Suprapubic skin (tissue), 4 donors: ENCODE measurements at places on chromosomes 5 and 9.
A peak's percentile ranks its signal among the peaks of the same experiment; 100 is the strongest.

GRCh38 chr9:101791938-101792337 lies 53.5 kb upstream of the GRIN3A start:
- H3K27me3 ChIP-seq: no peaks in the 10 kb centered on the region
- no peaks in the 10 kb centered on the region for H3K4me1 ChIP-seq
- no peak for DNase-seq
- H3K36me3 ChIP-seq: no peaks in the 10 kb centered on the region
- no peak overlapping the region for H3K27ac ChIP-seq

- H3K36me3 ChIP-seq: peaks cover 20% of the 10 kb centered on the region
- H3K4me1 ChIP-seq: no peaks in the 10 kb centered on the region
- no peaks in the 10 kb centered on the region for H3K27me3 ChIP-seq
- H3K27ac ChIP-seq: no peak overlapping the region
- DNase-seq: no peak
Observed at GRCh38 chr9:69443178-69443577, 118.2 kb downstream of the ENTREP1 start.

- peaks cover 6% of the 10 kb centered on the region for H3K4me1 ChIP-seq
- H3K36me3 ChIP-seq: peaks cover 3% of the 10 kb centered on the region
- H3K27me3 ChIP-seq: no peaks in the 10 kb centered on the region
- no peak for DNase-seq
- no peak overlapping the region for H3K4me3 ChIP-seq
- H3K27ac ChIP-seq: no peak overlapping the region
Observed at GRCh38 chr9:133932633-133933032, 59.5 kb downstream of the VAV2 start.

DNA sequence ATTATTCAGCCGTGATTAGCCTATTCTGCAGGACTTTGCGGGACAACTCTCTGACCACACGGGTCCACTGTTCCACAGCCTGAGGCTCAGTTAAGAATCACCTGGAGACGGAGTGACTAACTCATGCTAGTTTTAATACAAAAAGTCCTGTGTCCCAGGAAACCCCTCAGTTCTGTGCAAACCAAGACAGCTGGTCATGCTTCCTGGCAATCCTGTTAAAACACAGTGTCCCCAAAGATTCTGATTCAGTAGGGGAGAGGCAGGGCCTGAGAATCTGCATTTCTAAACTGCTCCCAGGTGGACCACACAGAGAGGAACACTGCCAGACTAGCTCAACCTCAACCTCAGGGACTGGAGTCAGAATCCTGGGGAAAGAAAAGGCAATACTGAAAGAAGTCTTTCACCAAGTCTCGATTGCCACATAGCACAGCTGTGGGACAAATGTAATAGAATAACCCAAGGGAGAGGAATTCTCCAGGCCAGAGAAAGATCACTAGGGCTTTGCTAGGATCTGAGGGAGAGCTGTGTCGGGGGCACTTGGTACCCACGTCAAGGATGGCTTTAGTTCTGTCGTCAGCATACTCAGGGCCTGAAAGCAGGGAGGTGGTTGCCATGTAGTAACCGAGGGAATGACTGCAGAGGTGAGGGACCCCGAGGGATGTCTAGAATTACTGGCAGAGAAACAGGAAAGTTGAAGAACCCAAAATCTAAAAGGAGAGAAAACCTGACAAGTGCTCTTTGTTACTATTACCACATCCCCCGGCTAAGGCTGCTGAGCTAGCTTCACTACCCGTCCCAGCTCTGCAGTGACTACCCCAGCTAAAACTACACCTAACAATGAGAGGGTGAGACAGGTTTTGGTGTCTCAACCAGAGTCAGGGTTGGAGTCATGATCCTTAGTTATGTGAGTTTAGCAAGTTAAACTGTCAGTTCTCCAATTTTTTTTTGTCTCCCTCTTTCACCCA lies 8.6 kb downstream of the SUSD1 start:
- no peak overlapping the region for H3K4me3 ChIP-seq
- no peak for DNase-seq
- no peak overlapping the region for H3K27ac ChIP-seq
- H3K36me3 ChIP-seq: no peaks in the 10 kb centered on the region
- H3K27me3 ChIP-seq: no peaks in the 10 kb centered on the region

- peaks cover 3% of the 10 kb centered on the region for H3K27me3 ChIP-seq
- H3K27ac ChIP-seq: no peak overlapping the region
- no peak for DNase-seq
- H3K36me3 ChIP-seq: no peaks in the 10 kb centered on the region
- H3K4me3 ChIP-seq: no peak overlapping the region
Observed at GRCh38 chr5:72093824-72094223, 13.5 kb upstream of the MAP1B start.

GRCh38 chr5:149203921-149204441 lies 62.7 kb downstream of the ABLIM3 start:
- H3K4me1 ChIP-seq: peaks cover 9% of the 10 kb centered on the region
- no peak overlapping the region for H3K27ac ChIP-seq
- peaks cover 14% of the 10 kb centered on the region for H3K36me3 ChIP-seq
- H3K4me3 ChIP-seq: no peak overlapping the region

- DNase-seq: no peak
- no peak overlapping the region for H3K4me3 ChIP-seq
- no peak overlapping the region for H3K27ac ChIP-seq
- no peaks in the 10 kb centered on the region for H3K27me3 ChIP-seq
- H3K36me3 ChIP-seq: no peaks in the 10 kb centered on the region
- H3K4me1 ChIP-seq: no peaks in the 10 kb centered on the region
Observed at GRCh38 chr5:171205375-171205774, 103.7 kb upstream of the TLX3 start.

DNA sequence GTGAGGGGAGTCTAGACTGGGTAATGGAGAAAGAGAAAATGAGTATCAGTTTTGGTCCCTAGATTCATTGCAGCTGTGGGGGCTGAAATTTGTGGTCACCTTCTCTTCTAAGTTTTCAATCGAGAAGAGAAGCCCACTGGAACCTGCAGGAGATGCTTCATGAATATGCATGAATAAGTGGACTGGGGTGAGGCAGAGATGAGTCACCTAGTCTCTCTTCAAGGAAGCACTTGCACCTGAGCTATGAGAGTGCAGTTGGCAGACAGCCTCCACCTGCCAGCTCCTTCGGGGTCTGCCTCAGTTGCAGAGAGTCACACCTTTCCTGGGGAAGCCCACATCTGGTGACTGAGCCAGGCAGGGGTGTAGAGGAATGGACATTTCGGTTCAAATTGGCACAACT lies 69.1 kb downstream of the ZNF366 start:
- peaks cover 59% of the 10 kb centered on the region for H3K4me1 ChIP-seq
- no peak overlapping the region for H3K4me3 ChIP-seq
- H3K36me3 ChIP-seq: no peaks in the 10 kb centered on the region
- no peak overlapping the region for H3K27ac ChIP-seq
- no peak for DNase-seq

DNA sequence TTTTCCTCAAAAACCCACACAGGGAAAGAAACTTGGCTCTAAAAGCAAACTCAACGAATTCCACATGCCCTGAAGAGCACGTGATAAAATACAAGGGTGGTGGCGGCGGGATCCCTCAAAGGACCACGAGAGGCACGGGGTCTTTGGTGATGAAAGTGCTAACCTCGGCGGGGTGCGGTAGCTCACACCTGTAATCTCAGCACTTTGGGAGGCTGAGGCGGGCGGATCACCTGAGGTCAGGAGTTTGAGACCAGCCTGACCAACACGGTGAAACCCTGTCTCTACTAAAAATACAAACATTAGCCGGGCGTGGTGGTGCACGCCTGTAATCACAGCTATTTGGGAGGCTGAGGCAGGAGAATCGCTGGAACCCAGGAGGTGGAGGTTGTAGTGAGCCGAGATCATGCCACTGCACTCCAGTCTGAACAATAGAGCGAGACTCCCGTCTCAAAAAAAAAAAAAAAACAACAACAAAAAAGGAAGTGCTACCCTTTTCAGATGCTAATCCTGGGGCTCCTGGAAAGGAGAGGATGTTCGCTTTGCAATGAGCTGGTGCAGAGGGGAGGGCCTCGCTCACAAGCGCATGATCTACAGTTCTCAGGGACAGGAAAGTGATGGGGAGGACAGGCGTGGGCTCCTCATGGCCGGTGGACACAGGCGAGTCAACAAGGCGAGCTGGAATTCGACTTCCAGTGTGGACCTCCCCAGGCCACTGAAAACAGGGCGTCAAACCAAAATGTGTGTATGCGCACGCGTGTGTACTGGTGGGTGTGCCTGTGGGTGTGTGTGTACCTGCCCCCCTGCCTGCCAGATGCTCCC lies 54.1 kb downstream of the USP20 start:
- DNase-seq: no peak
- H3K4me3 ChIP-seq: no peak overlapping the region
- H3K27ac ChIP-seq: no peak overlapping the region
- H3K4me1 ChIP-seq: peaks cover 31% of the 10 kb centered on the region

- no peak for DNase-seq
- H3K4me3 ChIP-seq: no peak overlapping the region
- no peaks in the 10 kb centered on the region for H3K4me1 ChIP-seq
- no peaks in the 10 kb centered on the region for H3K27me3 ChIP-seq
- no peak overlapping the region for H3K27ac ChIP-seq
Observed at GRCh38 chr5:147858565-147858964, 19.9 kb upstream of the SCGB3A2 start.

DNA sequence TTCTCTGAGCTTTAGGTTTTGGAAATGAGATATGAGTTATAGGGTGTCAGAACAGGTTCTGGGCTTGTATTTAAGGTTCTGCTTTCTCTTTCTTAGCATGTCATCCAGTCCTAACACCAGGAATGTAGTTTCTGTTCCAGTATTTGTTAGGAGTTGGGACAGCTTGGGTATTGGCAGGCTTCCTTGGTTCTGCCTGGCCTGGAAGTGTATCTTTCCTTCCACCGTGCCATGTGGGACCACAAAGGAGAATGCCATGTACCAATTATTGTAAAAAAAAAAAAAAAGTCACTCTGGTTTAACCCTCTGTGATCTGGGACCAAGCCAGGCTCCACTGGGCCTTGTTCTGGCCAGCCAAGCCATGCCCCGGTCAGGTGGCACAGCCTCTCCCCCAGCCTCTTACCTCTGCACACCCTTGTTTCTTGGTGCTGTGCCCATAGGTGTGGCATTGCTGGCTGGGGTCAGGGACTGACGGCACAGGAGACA lies 47.8 kb downstream of the ARHGAP26 start:
- no peak for DNase-seq
- no peaks in the 10 kb centered on the region for H3K36me3 ChIP-seq
- no peaks in the 10 kb centered on the region for H3K27me3 ChIP-seq
- peak overlapping the region; percentile 51 for H3K27ac ChIP-seq
- H3K4me1 ChIP-seq: peaks cover 63% of the 10 kb centered on the region

DNA sequence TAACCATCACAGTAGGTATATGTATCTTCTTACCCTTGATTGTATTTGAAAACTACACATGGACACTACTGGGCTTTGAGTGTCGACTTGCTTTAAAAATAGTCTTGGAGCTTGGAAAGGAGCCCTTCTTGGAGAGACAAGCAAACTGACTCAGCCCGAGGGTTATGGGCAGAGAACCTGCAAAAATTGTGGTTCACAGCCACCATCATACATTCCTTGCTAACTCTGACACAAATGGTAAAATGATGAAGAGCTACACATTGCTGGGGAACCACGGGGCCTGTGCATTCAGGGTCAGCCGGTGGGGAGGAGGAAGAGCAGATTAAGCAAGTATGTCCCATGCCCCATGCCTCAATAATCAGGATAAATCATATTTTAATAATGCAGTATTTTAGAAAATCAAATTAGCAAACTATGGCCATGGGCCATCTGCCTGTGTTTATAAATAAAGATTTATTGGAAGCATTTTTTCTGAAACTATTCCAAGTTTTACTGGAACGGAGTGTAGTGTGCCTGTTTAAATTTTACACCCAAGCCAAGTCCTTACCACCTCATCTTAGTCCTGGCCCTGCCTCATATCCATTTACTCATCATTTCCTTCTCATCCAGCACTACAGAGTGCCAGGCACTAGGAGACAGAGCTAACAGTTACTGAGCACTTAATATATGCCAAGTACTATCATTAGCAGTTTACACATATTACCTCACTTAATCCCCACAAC lies 195.7 kb downstream of the PALM2AKAP2 start:
- no peaks in the 10 kb centered on the region for H3K27me3 ChIP-seq
- DNase-seq: no peak
- H3K4me3 ChIP-seq: no peak overlapping the region
- no peaks in the 10 kb centered on the region for H3K36me3 ChIP-seq
- no peak overlapping the region for H3K27ac ChIP-seq

- H3K27me3 ChIP-seq: no peaks in the 10 kb centered on the region
- H3K27ac ChIP-seq: no peak overlapping the region
- DNase-seq: no peak
- peaks cover 25% of the 10 kb centered on the region for H3K4me1 ChIP-seq
- no peak overlapping the region for H3K4me3 ChIP-seq
- peaks cover 30% of the 10 kb centered on the region for H3K36me3 ChIP-seq
Observed at GRCh38 chr9:35609001-35609819, 4.1 kb downstream of the TESK1 start.

GRCh38 chr5:65299861-65300260 lies 181.9 kb downstream of the ADAMTS6 start:
- H3K27me3 ChIP-seq: no peaks in the 10 kb centered on the region
- H3K4me1 ChIP-seq: no peaks in the 10 kb centered on the region
- no peak overlapping the region for H3K27ac ChIP-seq

GRCh38 chr5:178587763-178588611 lies 2.2 kb downstream of the COL23A1 start:
- H3K4me3 ChIP-seq: no peak overlapping the region
- no peaks in the 10 kb centered on the region for H3K36me3 ChIP-seq
- no peak overlapping the region for H3K27ac ChIP-seq
- peaks cover 30% of the 10 kb centered on the region for H3K4me1 ChIP-seq
- peaks cover 14% of the 10 kb centered on the region for H3K27me3 ChIP-seq

DNA sequence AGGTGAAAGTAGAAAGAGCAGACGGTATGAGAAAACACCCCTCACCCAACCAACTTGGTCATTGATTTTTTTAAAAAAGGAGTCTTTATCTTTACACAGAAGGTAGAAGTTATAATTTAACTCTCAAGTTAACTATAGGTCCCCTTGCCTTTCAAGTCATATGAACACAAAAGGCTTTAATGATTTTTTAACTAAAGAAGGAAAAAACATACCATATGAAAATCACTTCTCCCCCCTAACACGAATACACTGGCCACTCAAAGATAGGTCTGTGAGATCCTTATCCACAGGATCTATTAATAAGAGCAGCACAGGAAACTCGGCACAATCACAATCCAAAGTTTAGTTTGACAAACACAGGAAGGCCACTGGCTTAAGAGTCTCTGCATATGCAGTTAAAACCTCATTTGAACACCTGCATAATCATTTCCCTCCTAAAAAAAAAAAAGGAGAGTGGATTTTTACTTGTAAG lies 138.0 kb downstream of the ENC1 start:
- no peaks in the 10 kb centered on the region for H3K36me3 ChIP-seq
- DNase-seq: no peak
- no peak overlapping the region for H3K27ac ChIP-seq
- no peak overlapping the region for H3K4me3 ChIP-seq
- no peaks in the 10 kb centered on the region for H3K4me1 ChIP-seq

DNA sequence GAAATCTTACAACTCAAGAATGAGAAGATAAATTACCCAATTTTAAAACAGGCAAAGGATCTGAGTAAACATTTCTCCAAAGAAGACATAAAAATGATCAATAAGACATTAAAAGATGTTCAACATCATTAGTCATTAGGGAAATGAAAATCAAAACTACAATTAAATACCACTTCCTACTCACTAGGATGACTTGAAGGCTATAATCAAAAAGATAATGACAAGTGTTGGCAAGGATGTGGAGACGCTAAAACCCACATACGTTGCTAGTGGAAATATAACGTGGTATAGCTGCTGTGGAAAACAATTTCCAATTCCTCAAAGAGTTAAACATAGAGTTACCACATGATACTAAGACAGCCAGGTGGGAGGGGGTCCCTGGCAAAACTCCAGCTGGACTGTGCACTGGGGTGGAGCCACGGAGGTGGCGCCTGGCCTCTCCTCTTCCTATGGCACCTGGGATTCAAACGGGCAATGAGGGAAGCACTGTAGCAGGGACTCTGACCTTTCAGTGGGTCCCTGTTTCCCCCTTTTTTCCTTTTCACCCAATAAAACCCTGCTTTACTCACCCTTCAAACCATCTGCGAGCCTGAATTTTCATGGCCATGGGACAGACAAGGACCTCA lies 5.9 kb downstream of the ARSB start:
- no peaks in the 10 kb centered on the region for H3K27me3 ChIP-seq
- no peak for DNase-seq
